ENCODE measurements at places on chromosomes 1 and 21. TPM values are rescaled to one million over a fixed set of nuclear protein-coding genes. Genes with fewer than 3 reads are reported as not detected.

TIPRL gene
- 31.3 TPM for total RNA-seq

MXRA8 gene
- total RNA-seq: 243 TPM

KLF17 gene
- total RNA-seq: 0.37 TPM

LYPD8 gene
- not detected for total RNA-seq

FAM163A gene
- not detected for total RNA-seq

PPM1J gene
- total RNA-seq: 1.1 TPM

VSIG8 gene
- not detected for total RNA-seq

OR13G1 gene
- total RNA-seq: not detected

KRTAP13-2 gene
- total RNA-seq: not detected

LEFTY1 gene
- total RNA-seq: not detected

NPR1 gene
- total RNA-seq: 6.3 TPM

LRRC71 gene
- total RNA-seq: not detected

All from subcutaneous preadipocyte (primary cell).